Activated T-cell treated with anti-CD3 and anti-CD28 coated beads, Interleukin-2, amount 50 U/mL, for 72 hours (primary cell): ENCODE measurements at places on chromosomes 11 and 22.

- DNase-seq: no peak
These were observed 160.5 kb upstream of the DDI1 start for GRCh38 chr11:103875855-103876510.

DNA sequence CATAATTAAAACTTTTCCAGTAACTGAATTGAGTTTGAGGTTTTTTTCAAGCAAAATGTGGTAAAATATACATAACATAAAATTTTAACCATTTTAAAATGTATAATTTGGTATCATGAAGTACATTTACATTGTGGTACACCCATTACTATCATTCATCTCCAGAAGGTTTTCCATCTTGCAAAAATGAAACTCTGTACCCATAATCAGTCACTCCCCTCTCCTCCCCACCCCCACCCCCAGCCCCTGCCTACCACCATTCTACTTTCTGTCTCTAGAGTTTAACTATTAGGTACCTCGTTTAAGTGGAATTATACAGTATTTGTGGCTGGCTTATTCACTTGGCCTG lies 63.7 kb downstream of the MICAL2 start:
- DNase-seq: no peak

DNA sequence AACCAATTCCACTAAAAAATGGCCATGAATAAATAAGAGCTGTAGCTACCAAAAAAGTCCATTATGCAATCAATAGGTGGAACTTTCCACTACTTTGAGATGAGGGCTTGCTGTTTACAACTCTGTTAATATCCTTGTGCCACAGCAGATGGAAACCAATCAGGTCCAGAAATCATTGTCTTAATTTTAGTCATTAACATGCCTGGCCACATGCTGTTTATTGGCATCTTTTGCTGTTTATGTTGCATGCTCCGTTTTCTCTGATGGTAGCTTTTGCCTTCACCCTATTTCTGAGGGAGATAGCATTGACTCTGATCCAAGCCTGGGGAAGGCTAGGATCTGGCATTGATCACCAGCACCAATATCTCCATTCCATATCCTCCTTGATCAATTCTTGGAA lies 192.9 kb upstream of the SEZ6L start:
- DNase-seq: no peak

GRCh38 chr11:47916361-47916841 lies 64.0 kb upstream of the PTPRJ start:
- no peak for DNase-seq

DNA sequence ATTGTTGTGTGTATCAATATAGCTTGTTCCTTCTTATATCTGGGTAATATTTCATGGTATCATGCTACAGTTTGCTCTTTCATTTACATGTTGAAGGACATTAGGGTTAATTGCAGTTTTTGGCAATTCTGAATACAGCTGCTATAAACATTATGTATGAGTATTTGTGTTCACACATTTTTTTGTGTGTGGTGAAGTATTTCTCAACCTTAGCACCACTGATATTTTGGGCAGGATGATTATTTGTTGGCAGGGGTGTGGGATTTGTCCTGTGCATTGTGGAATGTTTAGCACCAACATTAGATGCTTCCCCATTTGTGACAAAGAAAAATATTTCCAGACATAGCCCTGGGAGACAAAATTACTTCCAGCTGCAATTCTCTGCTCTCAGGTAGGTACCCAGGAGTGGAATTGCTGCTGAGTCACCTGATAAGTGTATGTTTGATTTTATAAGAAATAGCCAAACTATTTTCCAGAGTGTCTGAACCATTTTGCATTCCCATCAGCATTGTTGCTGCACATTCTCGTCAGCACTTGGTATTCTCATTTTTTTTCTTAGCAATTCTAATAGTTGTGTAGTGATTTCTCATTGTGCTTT lies 128.2 kb downstream of the SNX19 start:
- no peak for DNase-seq

- DNase-seq: no peak
These were observed 49.3 kb upstream of the CD44 start for GRCh38 chr11:35089666-35090065.

DNA sequence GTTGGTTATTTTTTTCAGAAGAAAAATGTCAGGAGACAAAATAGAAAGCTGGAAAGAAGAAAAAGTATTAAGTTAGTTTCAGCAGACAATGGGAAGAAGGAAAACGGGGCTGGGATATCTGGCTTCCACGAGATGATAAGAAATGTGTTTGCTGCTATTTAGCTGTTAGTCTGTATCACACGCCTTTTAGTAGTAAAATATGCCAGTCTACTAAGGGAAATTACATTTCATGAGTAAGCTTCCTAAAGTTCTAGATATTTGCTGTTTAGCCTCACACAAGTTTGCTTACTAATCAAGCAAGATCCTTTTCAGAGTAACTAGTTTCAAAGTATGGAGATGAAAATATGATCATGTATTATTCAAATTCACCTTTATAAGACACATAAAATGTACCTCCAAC lies 1.5 kb downstream of the OR51B4 start:
- no peak for DNase-seq

DNA sequence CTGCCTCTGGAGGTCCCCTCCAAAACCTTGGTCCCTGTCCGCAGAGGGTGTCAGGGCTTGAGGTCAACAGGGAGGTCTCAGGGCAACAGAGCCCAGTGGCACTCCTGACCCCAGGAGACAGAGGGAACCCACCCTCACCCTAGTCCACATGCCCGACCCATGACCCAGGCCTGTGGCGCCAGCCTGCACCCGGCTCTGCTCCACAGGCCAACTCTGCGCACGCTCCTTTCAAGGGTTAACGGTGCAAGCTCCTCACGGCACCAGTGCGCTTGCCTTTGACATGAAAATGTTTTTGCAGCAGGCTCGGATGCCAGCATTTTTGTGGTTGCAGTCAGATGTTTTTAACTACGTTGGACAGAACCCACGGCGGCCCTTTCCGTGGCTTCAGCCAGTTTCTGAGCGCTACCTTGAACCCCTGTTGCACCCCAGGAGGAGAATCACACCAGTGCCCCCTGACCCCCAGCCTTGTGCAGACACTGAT lies 68.6 kb downstream of the CDKN1C start:
- no peak for DNase-seq

- DNase-seq: peak; percentile 42
These were observed 13.1 kb upstream of the HIKESHI start for GRCh38 chr11:86288776-86289507.
